ENCODE measurements at places on chromosomes 16 and 17.

GRCh38 chr17:43403846-43404245 is 5.1 kb downstream of the ARL4D start:
- no peak for DNase-seq

GRCh38 chr16:88855176-88855575 is 1.6 kb downstream of the GALNS start:
- DNase-seq, result no peak

DNA sequence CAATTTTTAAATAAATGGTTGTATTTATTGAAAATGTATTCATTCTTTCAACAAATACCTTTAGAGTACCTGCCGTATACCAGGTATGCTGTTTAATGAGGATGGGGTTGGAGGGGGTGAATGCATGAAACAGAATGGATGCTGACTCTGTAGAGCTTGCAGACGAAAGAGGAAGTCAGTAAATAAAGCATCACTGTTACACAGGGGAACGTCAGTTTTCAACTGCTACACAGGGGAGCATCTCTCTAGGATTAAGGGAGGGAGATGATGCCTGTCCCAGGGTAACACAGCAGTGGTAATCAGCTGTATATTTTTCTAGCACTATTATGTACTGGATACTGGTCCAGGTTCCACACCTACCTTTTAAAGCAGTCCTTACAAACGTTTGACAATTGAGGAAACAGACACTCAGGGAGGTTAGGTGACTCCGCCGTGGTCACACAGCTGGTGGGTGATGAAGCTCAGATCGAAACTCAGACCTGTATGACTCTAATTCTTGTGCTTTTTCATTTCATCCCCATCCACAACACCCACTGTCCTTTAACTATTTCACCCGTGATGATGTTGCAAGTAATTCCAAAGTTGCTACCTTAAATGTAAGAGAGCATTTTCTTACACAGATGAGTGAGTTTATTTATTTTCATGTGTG is 452.1 kb upstream of the HSBP1 start:
- no peak for DNase-seq

GRCh38 chr17:76083536-76084182 is 4.7 kb downstream of the ZACN start:
- no peak for DNase-seq

GRCh38 chr17:60900688-60901087 is 223.0 kb downstream of the BCAS3 start:
- no peak for DNase-seq

DNA sequence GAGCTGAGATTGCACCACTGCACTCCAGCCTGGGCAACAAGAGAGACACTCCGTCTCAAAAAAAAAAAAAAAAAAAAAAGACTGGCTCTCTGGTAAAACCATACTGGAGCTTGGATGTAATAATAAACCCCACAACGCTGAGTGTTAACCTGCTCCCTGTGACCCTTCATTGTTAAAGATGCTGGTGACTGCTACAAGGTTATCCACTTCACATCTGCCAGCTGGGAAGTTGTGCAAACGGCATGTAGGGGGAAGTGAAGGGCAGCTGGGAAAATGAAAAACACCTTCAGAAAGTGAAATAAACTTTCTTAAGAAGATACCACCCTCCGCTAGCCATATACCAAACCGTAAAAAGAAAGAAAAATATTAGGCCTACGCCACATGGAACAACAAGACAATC is 131.0 kb upstream of the NUDT7 start:
- no peak for DNase-seq

GRCh38 chr17:41687828-41688640 is 651 bp upstream of the EIF1 start:
- no peak for DNase-seq

DNA sequence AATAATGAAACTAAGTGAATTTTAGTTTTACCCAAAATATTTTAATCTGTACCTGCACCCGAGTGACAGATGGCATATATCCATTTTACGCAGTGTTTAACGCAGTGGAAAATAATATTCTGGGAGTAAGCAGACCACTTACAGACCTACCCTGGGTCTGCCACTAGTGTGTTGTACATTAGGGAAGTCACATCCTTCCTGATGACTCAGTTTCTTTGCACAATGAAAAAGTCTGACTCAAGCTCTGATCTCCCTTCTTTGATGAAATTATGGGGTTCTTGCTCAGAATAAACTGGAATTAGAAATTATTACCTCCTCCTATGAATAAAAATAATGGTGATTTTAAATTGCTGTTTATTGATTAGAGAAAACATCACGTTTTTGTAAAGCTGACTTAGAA is 123.2 kb upstream of the AXIN2 start:
- no peak for DNase-seq

Data from cerebellar nuclear complex (tissue), 1 donor.